NCI-H1930 (cell line): ENCODE measurements at places on chromosomes 5 and 9.

DNA sequence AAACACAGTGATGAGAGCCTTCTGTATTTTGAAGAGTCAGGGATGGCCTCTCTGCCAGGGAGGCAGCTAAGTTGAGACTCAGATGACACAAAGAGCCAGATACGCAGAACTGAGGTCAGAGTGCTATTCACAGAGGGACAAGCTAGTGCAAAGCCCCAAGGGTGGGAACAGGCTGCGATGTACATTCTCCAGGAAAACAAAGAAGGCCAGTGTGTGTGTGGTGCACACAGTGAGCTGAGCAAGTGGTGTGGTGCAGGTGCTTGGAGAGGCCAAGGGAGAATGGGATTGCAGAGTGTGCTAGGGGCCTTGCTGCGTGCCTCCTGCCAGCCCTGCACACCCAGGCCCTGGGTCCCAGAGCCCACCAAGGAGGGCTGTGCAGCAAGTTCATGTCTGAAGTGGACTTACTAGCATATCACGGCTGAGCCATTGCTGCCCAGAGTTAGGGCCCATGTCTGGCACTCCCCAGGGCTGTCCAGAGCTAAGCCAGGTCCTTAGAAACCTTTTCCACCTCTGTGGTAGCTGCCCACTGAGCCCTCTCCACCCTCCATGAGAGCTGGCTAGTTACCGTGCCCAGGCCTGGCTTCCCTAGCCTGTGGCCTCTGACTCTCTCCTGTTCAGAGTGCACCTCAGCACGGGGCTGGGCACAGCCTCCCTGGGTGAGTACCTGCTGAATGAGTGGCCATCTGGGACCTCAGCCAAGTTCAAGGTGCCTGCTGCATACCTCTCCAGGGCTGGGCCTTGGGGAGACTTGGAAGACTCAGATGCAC lies 9.3 kb downstream of the SLC25A48 start:
- no peak for DNase-seq

DNA sequence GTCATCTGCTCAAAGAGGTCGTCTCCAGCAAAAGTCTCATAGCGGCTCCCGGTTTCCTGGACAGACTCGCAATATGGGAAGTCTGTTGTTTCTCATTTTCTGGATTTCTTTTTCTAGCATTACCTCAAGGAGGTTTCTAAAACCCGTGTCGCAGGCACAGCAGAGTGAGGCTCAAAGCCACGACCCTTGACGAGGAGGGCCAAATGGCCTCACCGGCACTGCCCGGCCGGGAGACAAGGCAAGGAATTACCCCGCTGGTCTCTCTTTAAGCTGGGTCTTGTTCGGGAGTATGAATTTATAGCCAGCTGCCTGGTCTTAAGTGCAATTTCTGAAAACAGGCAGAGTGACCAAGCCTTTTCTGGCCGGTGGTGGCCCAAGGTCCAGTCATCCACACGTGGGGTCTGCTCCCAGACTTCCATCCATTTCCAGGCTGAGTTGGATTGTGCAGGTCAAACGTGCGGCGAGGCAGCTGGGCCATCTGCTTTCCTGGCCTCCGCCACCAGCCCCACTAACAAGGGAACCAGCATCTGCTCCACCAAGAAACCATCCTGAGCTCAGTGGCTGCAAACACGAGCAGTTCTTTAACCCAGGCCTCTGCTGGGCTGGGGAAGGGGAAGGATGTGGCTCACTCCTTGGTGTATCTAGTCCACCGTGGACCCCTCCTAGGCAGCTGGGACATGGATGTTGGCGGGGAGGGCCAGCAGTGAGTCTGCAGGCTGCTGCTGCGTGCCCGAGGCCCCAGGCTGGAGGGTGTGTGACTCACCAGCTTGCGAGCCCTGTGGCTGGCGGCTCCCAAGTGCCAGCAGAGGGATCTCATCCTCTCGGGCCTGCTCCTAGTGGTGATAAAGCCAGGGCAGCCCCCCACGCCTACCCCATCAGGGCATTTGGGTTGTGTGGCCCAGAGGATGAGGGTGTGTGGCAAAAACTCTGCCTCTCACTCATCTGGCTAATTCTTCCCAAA lies 55.6 kb upstream of the COL5A1 start:
- DNase-seq = no peak

DNA sequence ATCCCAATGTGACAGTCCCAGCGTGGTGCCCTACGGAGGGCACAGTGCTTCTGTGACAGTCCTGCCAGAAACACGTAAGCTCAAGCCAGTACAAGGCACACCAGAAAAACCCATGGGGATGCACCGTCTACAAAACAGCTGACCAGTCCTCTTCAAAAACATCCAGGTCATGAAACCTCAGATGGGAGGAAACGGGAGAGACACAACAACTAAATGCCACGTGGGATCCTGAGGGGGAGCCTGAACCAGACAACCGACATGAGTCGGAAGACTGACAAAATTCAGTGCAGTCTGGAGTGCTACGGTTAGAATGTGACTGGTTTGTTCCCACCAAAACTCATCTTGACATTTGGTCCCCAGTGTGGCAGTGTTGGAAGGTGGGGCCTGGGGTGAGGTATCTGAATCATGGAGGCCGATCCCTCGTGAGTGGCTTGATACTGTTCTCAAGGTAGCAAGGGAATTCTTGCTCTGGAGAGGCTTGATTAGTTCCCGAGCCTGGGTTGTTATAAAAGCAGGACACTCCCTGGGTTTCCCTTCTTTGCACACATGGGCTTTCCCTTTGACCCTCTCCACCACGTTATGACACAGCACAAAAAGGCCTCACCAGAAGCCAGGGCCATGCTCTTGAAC lies 55.4 kb downstream of the ADAMTS2 start:
- DNase-seq = no peak

- DNase-seq = no peak
These were observed 92.5 kb upstream of the TNFSF8 start for GRCh38 chr9:115022760-115023434.

- DNase-seq = peak; percentile 48
These were observed 11.7 kb upstream of the OR13D1 start for GRCh38 chr9:104682642-104683041.
